ENCODE measurements at places on chromosomes 5 and 9.
A peak's percentile ranks its signal among the peaks of the same experiment; 100 is the strongest.

- DNase-seq, result no peak
Measured at GRCh38 chr9:87863882-87864465, 18.7 kb upstream of the SPATA31E1 start.

DNA sequence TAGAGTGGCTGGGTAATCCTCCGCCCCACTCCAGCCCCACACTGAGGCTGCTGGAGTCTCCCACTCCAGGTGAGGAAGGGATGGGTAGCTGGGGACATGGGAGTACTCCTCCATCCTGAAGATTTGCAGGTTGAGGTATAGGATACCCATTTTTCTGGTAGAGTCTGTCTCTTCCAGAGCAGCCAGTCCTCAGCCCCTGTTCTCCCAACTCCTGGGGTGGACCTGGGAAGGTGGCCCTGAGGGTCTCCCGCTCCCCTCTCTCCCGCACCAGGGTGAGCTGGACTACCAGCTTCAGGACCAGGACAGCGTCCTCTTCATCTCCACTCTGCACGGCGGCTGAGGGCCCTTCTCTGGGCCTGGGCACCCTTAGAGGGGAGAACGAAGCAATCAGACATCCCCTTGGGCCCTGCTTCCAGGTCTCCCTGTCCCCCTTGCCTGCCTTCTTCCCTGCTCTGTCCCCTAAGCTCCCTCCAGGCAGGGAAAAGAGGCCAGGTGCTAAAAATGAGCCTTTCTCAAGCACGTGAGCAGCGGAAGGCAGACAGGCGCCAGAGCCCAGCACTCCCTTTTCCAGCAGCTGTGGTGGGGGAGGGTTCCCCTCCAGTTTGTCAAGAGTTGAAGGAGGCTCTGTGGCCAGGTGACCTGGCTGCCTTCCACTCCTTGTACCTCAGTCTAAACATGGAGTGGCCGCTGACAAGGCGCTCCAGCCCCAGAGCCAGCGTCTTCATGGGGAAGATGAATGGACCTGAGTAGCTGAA, 18.4 kb downstream of the URM1 start:
- peak; percentile 37 for DNase-seq

- no peak for DNase-seq
Measured at GRCh38 chr9:130975932-130976841, 32.8 kb upstream of the LAMC3 start.

- peak; percentile 58 for DNase-seq
Measured at GRCh38 chr5:90548069-90548593, 10.5 kb upstream of the ADGRV1 start.

- no peak for DNase-seq
Measured at GRCh38 chr9:128419061-128419925, 1.4 kb upstream of the CERCAM start.

GRCh38 chr9:89309608-89310474, 1.2 kb upstream of the CKS2 start:
- no peak for DNase-seq

- no peak for DNase-seq
Measured at GRCh38 chr9:116726602-116727001, 39.5 kb downstream of the TRIM32 start.

- DNase-seq, result no peak
Measured at GRCh38 chr9:114266969-114267368, 55.9 kb upstream of the ORM1 start.

GRCh38 chr5:152094716-152095115, 170.1 kb upstream of the GLRA1 start:
- no peak for DNase-seq

GRCh38 chr5:3302228-3302627, 293.4 kb upstream of the IRX1 start:
- DNase-seq, result no peak

- DNase-seq, result no peak
Measured at GRCh38 chr5:22900801-22901310, 47.7 kb upstream of the CDH12 start.

DNA sequence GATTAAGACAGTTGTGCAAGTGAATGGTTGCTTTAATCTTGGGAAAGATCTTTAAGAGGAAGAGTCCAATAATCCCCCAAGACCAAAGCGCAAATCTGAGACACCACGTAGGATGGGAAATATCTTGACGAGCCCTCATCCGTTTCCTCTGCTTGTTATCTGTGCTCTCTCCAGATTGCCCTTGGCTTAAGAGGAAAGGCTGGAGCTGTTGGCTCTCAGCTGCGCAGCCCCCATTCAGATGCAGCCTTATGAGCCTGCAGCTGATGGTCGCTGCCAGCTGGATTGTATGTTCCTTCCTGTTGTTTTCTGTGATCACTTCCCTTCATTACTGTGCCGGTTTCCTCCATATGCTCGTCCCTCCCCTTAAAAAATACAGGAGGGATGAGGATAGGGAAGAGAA, 47.7 kb downstream of the PWWP2A start:
- no peak for DNase-seq

DNA sequence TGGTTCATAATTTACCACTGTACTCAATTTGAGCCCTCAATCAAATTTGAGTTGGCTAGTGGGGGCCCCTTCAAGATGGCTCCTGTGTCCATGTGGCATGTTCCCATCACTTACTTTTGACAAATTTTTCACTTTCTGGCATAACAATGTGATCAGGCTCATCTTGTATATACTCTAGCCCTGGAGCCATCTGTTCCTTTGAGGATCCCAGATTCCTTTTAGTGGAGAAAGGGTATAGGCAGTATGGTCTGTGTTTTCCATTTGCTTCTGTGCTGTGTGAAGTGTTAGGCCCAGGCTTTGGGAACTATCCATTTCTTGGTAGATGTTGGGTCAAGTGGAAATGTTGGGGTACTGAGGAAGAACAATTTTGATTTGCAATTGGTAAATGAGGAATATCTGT, 45.7 kb downstream of the SH3GL2 start:
- DNase-seq, result no peak

GRCh38 chr5:55421074-55421529, 113.3 kb downstream of the MTREX start:
- no peak for DNase-seq

- no peak for DNase-seq
Measured at GRCh38 chr5:14445576-14446290, 135.9 kb upstream of the OTULINL start.

DNA sequence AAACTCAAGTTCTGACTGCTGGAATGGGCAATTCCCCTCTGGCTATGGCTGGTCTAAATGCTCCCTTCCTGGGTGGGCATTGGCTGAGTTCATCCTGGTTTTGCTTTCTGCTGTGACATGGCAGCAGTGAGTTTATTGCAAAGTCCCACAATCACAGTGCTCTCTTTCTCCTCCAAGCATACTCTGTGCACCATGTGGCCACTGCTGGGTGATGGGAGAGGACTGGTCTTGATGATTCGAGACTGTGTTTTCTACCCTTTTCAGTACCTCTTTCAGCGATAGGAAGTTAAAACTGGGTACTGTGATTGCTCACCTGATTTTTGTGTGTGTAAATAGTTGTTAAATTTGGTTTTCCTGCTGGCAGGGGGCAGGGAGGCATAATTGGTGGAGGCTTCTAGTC, 49.7 kb downstream of the FER start:
- no peak for DNase-seq

DNA sequence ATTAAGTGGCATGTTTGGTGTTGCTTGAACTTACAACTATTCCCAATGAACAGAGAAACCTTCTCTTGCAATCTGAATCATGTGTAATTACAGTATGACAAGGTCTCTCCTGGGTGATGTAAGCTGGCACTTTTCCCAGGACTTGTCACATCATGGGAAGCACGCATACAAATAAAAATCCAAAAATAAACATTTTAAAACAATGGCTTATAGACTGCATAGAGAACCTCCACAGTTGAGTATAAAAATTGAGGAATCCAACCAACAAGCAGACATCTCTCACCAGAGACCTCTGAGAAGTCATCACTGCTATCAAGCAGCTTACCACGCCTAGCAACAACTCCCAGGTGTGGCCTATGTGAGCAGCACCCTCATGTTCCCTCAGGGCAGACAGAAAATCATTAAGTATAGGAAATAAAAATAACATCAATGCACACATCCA, 3.9 kb downstream of the MLLT3 start:
- no peak for DNase-seq

DNA sequence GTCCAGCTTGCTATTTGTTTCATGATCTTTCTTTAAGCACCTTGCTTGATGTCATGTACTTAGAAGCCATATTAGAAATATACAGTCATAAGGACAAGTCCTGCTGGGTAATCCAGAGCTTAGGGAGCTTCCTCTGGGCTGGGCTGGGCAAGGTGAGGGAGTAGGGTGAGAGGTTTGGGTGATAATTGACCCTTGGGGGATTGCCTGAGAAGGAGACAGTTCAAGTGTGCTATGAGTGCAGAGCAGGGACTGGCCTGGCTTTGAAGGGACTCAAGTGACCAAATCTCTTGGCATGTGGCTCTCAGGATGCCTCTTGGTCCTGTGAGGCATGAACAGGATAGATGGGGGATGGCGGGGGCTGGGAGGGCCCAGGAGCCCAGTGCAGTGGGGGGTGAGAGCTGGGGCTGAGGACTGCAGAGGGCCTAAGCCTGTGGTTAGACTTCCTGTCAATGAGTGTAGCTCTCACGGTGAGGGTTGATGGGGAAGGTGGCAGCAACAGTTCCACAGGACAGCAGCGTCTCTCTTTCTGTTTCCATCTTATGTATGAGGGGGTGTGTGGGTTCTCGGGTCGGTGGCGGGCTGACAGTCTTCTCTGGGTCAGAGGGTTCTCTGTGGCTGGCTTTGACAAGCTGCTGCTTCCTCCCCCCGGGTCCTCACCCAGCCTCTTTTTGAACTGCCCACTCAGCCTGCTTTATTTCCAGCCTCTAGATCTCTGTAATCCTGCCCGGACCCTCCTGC, 53.5 kb downstream of the RGS3 start:
- DNase-seq, result no peak

DNA sequence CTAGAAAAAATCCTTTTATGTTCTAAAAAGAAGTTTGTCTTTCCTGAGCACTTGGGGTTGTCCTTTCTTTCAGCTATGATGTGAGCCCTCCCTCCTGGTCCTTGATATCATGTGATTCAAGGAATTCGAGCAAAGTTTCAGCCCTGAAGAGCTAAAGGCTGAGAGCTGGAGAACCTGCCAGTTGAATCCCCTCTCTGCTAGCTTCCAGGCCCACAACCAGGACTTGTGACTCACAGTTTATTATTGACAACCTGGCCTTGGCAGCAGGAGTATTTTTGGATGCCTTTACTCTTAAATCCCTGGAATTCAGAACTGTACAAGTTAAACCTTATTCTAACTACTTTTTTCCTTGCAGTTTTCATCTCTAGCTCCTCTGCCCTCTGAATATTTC, 182.8 kb downstream of the SPOCK1 start:
- DNase-seq, result no peak

DNA sequence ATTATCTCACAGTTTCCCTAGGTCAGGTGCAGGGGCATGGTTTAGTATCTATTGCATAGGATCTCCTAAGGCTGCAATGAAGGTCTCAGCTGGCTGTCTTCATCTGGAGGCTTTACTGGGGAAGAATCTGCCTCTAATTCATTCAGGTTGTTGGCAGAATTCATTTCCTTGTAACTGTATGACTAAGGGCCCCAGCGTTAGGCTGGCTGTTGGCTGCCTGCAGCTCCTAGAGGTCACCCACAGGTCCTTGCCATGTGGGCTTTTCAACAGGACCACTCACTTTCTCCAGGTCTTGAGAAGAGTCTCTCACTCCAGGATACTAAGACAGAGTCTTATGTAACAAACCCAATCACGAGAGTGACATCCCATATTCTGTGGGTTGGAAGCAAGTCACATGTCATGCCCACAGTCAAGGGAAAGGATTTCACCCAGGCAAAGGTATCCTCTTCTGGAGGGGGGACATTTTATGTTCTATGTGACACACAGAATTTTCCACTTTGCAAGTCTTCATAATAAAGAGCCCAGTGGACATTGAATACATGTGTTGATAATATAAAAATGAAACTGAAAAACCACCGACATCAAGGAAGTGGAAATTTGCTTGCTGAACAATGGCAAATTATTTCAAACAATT, 38.2 kb downstream of the HMHB1 start:
- no peak for DNase-seq

DNA sequence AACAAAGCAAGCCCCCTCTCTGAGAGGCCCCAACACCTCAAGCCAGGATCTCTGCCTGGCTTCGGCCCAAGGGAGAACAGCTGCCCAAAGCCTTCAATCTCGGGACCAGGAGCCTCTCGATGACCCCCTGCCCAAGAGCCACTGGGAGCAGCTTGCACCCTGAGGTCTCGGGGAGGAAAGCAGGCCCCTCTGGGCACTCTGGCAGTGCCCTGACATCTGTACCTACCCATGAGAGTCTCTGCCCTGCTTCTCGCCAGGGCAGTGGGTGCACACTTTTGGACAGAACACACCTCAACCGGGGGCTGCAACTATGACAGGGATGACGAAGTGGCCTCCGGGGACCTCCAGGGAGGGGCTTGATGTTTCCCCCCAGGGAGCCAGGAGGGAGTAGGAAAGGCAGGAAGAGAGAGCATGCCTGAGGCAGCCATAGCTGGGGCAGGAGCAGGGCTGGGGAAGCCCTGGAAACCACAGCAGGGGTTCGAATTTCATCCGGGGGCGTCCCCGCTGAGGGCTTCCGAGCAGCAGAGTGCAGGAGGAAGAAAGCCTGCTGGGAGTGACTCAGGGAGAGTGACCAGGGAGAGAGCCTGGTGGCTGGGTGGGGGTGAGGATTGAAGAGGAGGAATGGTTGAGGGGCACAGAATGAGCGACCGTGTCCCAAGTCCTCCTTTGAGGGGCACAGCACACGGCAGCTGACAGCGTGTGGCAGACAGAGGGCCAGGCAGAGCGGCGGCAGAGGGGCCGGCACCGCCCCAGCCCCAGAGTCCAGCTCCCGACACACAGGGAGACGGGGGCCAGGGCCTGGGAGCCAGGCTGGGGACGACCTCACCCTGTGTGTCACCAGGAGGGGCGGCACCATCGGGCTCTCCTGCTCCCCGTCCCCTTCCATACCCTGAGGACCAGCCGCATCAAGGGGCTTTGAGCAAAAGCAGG, 1.8 kb downstream of the LPCAT1 start:
- no peak for DNase-seq

DNA sequence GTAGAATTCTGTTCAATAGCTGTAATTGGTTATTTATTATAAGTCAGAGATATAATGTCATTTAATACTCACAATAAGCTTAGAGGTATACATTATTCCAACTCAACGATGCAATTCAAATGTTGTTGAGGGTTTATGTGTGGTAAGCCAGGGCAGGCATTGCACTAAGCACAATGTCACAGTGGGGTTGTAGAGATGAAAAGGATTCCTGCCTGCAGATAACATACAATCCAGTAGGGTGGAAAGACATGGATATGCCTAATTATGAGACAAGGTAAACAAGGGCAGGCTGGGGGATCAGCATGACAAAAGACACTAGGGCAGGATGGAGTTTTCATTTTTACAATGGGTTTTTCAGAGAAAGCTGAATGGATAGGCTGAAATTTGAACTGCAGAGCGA, 98.7 kb upstream of the PALM2AKAP2 start:
- no peak for DNase-seq

DNA sequence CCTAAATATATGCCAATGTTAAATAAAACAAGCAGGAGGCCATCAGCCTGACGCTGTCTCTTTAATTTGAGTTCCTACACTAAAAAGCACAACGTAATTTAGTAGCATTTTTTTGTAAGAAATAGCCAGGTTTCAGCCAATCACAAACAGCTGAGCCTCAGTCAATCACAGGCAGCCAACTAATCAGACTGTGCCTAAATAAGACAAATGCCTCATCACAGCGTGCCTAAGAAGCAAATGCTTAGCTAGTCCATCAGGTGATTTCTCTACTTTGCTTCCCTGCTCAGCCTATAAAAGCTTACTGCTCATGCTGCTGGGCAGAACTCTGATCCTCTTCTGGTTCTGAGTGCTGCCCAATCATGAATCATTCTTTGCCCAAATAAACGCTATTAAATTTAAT, 38.3 kb upstream of the RORB start:
- DNase-seq, result no peak

- DNase-seq, result no peak
Measured at GRCh38 chr5:154861946-154862345, 3.5 kb downstream of the CNOT8 start.

GRCh38 chr5:53022930-53023511, 33.9 kb downstream of the ITGA2 start:
- DNase-seq, result no peak

All from NCI-H1417 treated with DMSO at 0.1 percent for 48 hours (cell line).